Activated T-cell treated with anti-CD3 and anti-CD28 coated beads, Interleukin-2, amount 50 U/mL, for 72 hours (primary cell): ENCODE measurements at places on chromosomes 3 and 15. TPM values are rescaled to one million over a fixed set of nuclear protein-coding genes. Genes with fewer than 3 reads are reported as not detected.

DNA sequence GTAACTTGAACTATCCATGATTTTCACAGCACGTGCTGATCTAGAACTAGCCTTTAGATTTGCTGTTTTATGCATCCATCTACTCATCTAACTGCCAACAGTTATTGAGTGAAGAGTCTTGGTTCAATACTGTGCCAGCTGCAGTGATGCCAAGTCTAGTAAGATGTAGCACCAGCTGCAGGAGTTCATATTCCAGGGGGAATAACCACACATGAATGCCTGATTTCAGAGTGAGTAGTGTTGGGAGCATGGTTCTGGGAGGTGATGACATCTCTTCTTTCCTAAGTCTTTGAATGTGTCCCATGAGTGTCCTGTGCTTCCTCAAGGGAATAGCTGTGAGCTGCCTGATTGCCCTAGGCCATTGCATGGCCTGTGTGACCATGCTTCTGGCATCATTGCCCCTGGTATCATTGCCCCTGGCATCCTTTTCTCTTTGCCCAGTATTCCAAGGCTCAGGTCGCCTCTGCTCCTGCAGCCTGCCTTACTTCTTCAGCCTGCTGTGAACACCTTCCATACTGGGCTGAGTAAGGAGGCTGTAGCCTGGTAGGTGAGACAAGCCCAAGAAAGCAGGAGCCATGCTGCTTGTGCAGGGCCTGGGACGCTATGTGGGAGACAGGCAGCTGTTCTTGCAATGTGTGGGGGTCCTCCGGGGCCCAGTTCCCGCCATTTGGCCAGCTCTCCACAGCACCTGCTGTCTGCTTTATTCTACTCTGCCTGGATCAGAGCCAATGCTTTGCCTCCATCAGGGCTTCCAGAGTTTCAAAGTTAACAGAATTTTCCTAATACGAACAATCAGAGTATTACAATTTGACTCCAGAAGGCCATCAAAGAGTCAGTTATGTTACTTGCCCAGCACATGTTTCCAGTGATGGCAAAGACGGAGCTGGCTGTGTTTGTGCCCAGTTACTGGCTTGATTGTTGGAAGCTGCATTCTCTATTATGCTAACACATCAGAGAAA is 73.2 kb downstream of the CLSTN2 start:
- no peak for DNase-seq

- no peak for DNase-seq
Observed at GRCh38 chr15:67157521-67158252, 92.3 kb downstream of the SMAD3 start.

- peak; percentile 86 for DNase-seq
Observed at GRCh38 chr3:97971679-97972567, at the start of gene RIOX2. Gene RIOX2, minus strand, starts transcription at chr3:97972431. Its CDS starts 4,838 bp downstream, at chr3:97967593.

GRCh38 chr3:46978985-46979944 is at the start of gene NBEAL2:
Gene NBEAL2, plus strand, starts transcription at chr3:46979666. Its CDS starts 196 bp downstream, at chr3:46979862.
- peak; percentile 99 for DNase-seq

DNA sequence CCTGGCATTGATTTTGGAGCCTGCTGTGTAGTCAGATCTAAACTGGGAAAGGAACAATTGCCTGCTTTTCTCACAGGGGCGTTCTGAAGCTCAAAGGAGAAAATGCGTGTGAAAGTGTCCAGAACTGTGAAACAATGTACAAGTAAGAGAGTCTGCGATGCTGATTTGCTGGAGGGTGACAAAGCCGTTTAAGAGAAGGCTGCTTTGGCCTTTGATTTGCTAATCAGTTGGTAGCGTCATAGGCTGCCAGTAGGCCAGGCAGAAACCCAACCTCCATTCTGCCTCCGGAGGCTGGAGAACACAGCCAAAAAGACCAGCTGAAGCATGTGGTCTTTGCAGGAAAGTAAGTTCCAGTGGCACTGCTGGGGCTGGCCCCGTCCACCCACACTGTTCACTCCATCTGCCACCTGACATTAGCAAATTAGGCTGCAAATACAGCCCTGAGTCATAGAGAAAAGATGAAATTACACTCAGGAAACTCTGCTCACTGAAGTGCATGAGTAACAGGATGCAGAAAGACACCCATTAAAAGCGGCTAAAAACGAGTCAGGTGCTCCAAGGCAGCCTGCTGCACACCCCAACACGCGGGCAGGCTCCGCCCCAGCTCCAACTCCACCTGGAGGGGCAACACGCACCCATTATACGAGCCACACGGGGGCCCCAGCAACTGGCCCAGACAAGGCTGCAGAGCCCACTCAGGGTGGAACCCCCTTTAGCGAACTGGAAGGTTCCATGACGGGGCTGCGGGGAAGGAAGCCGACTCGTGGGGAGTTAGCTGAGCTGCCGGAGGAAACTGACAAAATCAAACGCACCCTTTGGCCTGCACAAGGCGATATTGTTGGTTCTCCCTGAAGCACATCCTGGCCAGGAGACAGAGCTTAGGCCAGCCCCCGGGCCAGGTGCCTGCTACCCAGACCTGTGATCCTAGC is 31.6 kb downstream of the ZDHHC19 start:
- peak; percentile 93 for DNase-seq

GRCh38 chr3:171398343-171398742 is 61.9 kb downstream of the TNIK start:
- DNase-seq, result no peak

DNA sequence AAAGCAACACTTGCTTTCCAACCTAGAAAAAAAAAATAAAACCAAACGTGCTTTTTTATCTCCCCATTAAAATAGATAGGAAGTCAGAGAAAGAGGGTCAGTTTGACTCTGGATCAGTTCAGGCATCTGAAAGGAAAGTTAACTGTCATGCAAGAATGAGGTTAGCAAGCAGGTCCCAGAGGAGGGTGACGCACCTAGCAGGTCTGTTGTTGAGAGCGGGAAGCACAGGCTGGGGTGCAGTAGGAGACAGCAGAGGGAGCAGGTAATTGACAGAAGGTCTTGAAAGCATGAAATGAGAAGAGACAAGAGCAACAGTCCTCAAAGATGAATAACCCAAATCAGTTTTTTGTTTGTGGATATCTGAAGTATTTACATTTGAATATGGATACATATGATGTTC is 82.5 kb downstream of the ANO10 start:
- DNase-seq, result no peak

- DNase-seq, result no peak
Observed at GRCh38 chr3:121566773-121567172, 976 bp upstream of the ARGFX start.

- DNase-seq, result no peak
Observed at GRCh38 chr3:113450911-113451310, 9.6 kb upstream of the CFAP44 start.

GRCh38 chr3:4408958-4409357 is 58.1 kb downstream of the SUMF1 start:
- no peak for DNase-seq

- no peak for DNase-seq
Observed at GRCh38 chr3:94686208-94686607, 623.3 kb downstream of the NSUN3 start.

DNA sequence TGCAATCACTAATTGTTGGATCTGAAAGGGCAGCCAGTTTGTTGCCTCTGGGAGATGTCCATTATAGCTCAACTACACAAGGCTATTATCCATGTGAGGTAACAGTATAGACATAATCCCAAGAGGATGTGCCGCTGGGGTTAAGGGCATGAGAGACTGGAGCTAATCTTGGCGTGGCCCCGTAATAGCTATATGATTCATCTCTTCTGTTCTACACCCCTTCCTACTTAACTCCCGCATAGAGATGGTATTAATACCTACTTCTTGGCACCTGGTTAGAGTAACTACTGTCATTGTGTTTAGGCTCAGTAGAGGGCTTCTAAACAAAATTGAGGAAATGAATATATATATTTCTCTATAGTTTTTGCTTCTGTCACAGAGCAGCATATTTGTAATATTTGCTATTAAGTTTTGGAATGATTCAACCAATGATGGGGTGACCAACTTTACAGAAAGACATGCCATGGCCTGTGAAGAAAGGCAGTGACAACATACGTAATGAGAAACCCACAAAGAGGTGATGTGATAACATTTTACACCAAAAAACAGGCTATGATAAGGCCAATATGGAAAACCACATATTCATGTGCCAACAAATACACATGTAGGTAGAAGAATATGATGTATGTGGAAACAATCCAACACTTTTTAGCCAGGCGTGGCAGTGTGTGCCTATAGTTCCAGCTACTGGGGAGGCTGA is 76.8 kb upstream of the DPH6 start:
- DNase-seq, result no peak

DNA sequence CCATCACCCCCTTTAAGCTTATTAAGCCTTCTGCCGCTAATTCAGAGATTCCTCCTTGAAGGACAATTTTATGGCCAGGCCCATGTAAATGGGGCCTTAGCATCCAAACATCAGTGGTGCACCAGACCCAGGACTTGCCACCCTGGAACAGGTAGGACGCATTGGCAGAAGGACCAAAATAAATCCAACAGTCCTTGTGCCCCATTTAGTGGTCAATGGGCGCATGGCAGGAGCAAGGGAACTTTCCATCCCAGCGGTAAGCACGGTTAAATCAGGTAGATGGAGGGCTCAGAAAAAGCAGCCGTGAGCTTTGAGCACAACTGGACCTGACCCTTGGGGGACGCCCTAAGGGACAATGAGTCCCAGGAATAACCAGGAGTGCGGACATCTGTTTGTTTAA is 540.8 kb upstream of the ROBO1 start:
- no peak for DNase-seq

Gene GRAMD1C
- 3.0 TPM for total RNA-seq

Gene RPL39L
- 32.0 TPM for total RNA-seq
